ENCODE measurements at places on chromosomes 2 and 18.

GRCh38 chr18:56756966-56757365 is 105.8 kb downstream of the WDR7 start:
- no peak for DNase-seq

GRCh38 chr2:197926673-197927072 is 122.3 kb downstream of the PLCL1 start:
- DNase-seq, result peak; percentile 26

GRCh38 chr2:37343537-37344434 is 644 bp upstream of the QPCT start:
- peak; percentile 52 for DNase-seq

DNA sequence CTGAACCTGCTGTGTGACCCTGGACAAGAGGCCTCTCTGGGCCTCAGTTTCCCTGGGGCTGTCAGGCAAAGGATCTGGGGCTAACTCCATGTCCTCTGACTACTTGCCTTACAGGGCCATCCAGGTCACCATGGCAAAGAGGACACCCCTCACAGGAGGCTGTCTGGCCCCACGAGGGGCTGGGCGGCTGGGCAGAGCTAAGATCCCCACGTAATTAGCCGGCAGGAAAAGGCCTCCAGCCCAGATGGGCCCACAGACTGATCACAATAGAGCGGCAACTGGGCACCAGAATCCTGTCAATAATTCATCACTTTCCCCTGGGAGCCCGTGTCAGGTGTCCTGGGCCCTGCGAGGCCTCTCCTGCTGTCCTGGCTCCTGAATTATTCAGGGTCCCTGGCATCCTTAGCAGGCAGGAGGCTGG is 44.8 kb upstream of the OTOF start:
- DNase-seq, result no peak

GRCh38 chr2:60806988-60807681 is 51.1 kb downstream of the PAPOLG start:
- DNase-seq, result peak; percentile 30

DNA sequence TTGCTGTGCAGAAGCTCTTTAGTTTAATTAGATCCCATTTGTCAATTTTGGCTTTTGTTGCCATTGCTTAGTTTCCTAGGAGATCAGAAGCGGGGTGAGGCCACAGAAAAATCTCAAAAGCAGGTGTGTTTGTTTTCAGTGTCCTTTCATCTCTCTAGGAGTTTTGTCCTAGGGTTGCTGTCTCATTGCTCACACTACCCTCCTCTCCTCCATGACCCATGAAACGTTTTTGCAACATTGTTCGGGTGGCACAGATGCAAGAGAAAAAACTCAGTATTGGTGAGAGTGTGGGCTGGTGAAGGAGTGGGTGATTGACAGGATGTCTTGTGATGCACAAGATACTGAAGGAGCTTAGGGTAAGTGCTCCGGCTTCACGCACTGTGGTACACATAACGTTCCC is 103.6 kb downstream of the LYPD1 start:
- DNase-seq, result no peak

GRCh38 chr2:64832936-64833335 is 156.3 kb upstream of the SLC1A4 start:
- no peak for DNase-seq

DNA sequence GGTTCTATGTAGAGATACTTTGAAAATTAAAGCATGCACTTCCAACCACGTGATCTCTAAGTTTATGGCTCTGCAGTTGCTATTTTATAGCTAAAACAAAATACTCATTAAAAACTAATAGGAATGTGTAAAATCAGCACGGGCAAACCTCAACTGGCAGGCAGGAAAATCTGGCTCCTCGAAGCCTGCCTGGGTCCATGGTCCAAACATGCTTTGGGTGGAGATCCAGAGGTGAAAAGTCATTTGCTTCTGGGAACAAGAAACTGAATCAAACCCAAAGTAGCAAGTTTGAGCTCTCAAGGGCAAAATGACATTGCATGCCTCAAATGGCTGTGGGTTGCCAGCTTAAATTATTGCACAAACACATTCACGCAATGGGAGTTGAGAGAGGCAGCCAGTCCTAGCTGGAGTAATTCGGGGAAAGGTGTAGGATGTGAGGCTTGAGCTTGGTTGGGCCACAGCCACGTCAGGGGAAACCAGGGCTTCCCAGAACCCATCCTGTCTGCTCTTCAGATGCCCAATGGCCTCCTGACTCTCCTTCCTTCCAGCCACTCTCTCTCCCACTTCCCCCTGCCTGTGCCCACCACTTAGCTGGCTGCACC is 75.2 kb upstream of the LCLAT1 start:
- no peak for DNase-seq

DNA sequence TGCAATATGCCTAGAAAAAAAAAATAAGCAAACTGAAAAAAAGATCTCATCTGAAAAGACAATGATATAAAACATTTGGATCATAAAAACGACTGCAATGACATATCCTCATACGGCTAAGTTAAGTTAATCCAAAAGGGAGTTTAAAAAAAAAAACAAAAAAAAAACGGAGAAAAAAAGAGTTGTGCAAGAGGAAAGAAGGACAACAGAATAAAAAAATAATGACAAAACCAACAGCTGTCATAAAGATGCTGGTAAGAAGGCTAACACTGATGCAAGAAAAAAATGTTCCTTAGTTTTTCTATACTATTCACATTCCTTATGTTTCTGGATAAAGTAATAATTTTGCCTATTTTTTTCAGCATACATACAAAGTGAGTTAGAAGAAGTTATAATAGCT is 192.5 kb downstream of the SRBD1 start:
- no peak for DNase-seq

- peak; percentile 33 for DNase-seq
These were observed 72.4 kb downstream of the ODC1 start for GRCh38 chr2:10375570-10376281.

- no peak for DNase-seq
These were observed 10.7 kb upstream of the RNF103 start for GRCh38 chr2:86634352-86634751.

GRCh38 chr2:124797049-124797448 is 772.0 kb downstream of the CNTNAP5 start:
- DNase-seq, result no peak

DNA sequence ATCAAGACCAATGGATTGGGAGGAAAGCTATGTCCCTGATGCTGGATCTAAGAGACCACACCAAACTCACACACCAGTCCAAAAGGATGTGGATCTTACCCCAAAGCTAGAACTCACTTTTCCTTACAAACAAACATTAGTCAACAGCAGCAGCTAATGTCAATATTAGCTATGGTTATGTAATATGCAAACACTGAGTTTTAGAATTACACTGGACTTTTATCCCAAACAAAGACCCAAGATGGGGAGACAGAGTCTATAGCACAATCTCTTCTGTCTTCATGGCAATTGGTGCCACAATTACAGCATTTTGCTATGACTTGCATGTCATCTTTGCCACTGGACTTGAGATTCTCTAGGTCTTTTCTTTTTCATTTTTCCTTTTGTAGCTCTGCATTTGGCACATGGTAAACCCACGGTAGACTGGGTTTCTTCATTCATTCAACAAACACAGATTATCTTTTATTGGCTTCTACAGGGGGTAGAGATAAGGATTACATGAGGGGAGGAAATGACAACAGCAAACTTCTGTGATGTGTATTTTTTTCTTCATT is 59.0 kb downstream of the SPRED2 start:
- DNase-seq, result no peak

DNA sequence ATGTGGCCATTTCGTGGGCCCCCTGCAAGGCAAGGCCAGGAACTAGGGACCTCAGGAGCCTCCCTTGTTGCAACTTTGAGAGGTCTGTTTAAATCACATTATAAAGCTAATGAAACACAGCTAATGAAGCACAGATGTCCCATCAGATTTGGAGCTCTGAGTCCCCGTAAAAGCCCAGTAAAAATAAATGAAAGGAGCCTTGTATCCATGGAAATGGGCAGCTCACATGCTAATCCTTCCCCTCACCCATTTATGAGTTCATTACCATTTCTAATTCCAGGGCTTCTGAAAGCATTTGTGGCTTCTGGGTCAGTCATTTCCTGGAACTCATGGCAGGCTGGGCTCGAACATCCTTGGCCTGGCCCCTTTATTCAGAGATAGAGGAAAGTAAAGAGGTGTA is 274.8 kb downstream of the SS18 start:
- peak; percentile 35 for DNase-seq

DNA sequence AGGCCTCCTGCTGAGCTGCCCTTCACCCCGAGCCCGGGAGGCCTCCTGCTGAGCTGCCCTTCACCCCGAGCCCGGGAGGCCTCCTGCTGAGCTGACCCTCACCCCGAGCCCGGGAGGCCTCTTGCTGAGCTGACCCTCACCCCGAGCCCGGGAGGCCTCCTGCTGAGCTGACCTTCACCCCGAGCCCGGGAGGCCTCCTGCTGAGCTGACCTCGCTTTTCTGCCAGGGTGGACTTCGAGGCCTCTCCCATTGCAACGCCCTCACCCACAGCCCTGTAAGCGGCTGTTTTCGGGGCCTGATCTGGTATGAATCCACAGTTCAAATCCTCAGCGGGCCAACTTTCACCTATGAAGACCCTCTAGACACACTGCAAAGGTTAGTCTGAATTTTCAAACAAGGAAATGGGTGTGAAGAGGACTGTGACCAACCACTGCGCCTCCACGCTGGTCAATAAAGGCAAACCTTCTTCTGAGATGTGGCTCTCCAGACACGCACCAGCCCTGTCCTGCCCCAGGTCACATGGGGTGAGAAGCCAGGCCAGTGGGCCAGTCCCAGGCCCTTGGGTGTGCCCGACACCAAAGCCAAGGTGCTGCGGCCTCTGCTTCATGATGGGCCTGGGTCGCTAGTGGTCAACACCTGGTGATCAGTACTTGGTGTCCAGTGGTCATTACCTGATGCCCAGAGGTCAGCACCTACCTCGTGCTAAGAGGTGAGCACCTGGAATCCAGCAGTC is 225.1 kb upstream of the SALL3 start:
- DNase-seq, result no peak

All from astrocyte of the hippocampus (primary cell).